Effector memory CD4-positive, alpha-beta T cell (primary cell): ENCODE measurements at places on chromosomes 13 and 19.

- DNase-seq = no peak
These were observed 10.6 kb downstream of the CALM3 start for GRCh38 chr19:46611776-46612175.

GRCh38 chr19:31946491-31946890 is 398.9 kb upstream of the ZNF507 start:
- DNase-seq = no peak

- DNase-seq = no peak
These were observed 825.2 kb downstream of the SLITRK1 start for GRCh38 chr13:83057119-83057518.

DNA sequence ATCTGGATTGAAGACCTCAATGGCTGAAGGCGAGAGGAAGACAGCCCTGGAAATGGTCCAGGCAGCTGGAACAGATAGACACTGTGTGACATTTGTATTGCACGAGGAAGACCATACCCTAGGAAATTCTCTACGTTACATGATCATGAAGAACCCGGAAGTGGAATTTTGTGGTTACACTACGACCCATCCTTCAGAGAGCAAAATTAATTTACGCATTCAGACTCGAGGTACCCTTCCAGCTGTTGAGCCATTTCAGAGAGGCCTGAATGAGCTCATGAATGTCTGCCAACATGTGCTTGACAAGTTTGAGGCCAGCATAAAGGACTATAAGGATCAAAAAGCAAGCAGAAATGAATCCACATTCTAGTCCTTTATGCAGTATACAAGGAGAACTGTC is 1.2 kb downstream of the POLR1D start:
- no peak for DNase-seq

DNA sequence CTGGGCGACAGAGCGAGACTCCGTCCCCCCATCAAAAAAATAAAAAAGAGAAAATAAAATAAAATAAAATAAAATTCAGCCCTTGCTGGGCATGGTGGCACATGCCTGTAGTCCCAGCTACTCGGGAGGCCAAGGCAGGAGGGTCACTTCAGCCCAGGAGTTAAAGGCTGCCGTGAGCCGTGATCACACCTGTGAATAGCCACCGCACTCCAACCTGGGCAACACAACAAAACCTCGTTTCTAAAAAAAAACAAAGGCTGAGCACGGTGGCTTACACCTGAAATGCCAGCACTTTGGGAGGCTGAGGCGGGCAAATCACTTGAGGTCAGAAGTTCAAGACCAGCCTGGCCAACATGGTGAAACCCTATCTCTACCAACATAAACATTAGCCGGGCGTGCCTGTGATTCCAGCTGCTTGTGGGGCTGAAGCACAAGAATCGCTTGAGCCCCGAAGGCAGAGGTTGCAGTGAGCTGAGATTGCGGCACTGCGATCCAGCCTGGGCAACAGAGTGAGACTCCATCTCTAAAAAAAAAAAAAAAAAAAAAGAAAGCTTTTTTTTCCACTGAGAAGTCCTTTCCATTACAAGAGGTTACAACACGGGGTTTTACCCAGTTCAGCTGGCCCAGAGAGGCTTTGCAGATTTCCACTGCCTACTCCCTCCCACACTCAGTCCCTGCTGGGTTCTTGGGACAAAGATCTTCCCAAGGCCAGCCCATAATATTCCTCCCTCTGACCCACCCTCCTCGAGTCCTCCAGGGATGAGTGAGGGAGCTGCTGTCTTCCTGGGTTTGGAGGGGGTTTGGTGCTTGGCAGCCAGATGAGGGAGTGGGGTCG is 6.4 kb downstream of the ANGPTL4 start:
- no peak for DNase-seq

- peak; percentile 51 for DNase-seq
These were observed 706 bp downstream of the P2RY11 start for GRCh38 chr19:10112037-10112761.

- DNase-seq = no peak
These were observed 280.8 kb downstream of the ABCC4 start for GRCh38 chr13:95020298-95020987.

DNA sequence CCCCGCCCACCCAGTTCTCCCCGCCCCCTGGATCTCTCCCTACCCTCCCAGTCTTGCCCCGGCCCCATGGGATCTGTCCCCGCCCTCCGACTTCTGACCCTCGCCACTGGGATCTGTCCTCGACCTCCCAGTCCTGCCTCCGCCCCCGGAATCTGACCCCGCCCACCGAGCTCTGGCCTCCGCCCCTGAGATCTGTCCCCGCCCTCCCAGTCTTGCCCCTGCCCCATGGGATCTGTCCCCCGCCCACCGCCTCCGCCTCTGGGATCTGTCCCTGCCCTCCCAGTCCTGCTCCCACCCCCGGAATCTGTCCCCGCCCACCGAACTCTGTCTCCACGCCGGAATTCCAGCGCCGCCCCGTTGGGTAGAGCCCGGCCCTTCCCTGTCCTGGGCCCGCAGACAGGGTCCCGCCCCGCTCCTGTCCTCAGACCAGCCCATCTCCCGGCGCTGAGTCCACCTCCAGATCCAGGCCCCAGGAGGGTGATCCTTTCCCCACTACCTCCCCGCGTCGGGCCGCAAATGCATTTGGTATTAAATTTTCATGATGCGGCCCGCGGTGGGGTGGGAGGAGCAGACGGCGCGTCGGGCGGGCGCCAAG is 1.5 kb upstream of the SLC17A7 start:
- DNase-seq = peak; percentile 29

GRCh38 chr19:40928850-40929249 is 46.8 kb upstream of the CYP2A7 start:
- DNase-seq = no peak

- peak; percentile 4 for DNase-seq
These were observed 232.5 kb downstream of the SLC7A1 start for GRCh38 chr13:29362849-29363604.

- DNase-seq = peak; percentile 77
These were observed 8.5 kb upstream of the LILRB3 start for GRCh38 chr19:54231077-54231931.

DNA sequence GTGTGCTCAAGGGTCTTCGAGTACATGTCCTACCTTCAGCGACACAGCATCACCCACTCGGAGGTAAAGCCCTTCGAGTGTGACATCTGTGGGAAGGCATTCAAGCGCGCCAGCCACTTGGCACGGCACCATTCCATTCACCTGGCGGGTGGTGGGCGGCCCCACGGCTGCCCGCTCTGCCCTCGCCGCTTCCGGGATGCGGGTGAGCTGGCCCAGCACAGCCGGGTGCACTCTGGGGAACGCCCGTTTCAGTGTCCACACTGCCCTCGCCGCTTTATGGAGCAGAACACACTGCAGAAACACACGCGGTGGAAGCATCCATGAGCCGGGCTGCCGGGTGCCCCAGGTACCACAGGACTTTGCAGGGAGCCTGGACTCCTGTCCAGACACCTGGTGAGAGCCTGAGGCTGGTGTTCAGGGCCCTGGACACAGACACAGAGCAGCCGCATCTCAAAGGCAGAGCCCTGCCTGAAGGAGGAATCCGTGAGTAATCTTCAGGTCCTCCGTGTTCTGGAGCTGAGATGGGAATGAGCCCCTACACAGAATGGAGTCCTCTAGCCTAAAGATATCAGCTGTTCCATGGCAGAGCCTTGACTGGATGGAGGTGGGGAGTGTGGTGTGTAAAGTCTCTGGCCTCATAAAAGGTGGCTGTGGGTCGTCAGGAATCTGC is 1.5 kb downstream of the ZNF581 start:
- no peak for DNase-seq

DNA sequence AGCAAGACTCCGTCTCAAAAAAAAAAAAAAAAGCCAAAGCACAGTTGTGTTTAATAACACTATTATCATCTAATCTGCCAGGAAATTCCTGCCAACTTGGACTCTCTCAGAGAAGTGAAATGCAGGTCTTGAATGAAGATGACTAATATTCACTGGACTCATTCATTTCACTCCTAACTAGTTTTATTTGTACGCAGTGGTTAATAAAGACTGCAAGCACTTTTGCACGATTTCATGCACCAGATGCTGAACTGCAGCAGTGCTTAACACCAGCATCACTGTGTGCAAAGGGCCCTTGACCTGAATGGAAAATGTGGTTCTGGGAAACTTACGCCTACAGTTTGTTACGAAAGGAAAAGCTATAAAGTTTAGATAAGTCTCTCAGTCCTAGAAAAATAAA is 63.3 kb downstream of the DHRS12 start:
- no peak for DNase-seq

GRCh38 chr13:42392716-42393572 is 121.0 kb downstream of the AKAP11 start:
- no peak for DNase-seq

GRCh38 chr19:19407633-19407930 is 2.1 kb downstream of the GATAD2A start:
- DNase-seq = no peak

- DNase-seq = no peak
These were observed 255.7 kb upstream of the KLHL1 start for GRCh38 chr13:70363991-70364390.

DNA sequence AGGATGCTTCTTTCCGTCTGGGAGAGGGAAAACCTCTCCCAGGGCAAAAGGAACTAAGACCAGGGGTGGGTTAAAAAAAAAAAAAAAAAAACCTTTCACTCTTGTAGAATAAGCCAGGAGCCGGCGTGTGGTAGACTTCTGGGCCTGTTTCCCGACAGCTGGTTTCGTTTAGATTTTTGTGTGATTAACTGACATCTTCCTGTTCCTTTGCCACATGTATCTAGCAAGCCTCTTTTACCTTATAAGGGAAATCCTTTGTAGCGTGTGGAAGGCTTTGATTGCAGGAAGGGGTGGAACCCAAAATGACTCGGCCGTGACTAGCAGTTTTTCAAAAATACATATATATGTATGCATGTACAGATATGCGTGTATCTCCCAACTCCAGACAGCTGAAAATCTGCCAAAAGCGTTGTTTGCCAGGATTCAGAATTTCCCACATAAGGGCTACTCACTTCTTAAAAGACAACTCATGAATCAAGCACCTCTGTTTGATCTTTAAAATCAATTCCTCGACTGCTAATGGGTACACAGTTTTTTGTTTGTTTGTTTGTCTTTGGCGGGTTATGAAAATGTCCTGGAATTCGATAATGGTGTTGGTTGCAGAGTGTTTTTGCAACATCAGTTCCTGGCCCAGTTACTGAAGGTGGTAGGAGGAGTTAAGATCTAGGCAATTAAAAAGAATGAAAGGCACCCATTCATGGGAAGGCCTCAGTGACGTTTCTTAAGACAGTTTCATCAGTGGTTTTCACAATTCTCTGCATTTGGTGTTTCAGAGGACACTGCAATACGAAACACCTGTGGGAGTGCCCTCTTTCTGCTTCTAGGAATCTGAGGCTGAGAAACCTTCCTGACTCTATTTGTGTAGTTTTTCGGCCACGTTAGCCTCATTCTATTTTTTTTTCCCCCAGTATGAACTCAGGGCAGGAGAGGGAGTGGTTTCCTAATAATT is 2.7 kb downstream of the TPM4 start:
- peak; percentile 68 for DNase-seq

- DNase-seq = no peak
These were observed 73.9 kb downstream of the TEX29 start for GRCh38 chr13:111394211-111394922.

DNA sequence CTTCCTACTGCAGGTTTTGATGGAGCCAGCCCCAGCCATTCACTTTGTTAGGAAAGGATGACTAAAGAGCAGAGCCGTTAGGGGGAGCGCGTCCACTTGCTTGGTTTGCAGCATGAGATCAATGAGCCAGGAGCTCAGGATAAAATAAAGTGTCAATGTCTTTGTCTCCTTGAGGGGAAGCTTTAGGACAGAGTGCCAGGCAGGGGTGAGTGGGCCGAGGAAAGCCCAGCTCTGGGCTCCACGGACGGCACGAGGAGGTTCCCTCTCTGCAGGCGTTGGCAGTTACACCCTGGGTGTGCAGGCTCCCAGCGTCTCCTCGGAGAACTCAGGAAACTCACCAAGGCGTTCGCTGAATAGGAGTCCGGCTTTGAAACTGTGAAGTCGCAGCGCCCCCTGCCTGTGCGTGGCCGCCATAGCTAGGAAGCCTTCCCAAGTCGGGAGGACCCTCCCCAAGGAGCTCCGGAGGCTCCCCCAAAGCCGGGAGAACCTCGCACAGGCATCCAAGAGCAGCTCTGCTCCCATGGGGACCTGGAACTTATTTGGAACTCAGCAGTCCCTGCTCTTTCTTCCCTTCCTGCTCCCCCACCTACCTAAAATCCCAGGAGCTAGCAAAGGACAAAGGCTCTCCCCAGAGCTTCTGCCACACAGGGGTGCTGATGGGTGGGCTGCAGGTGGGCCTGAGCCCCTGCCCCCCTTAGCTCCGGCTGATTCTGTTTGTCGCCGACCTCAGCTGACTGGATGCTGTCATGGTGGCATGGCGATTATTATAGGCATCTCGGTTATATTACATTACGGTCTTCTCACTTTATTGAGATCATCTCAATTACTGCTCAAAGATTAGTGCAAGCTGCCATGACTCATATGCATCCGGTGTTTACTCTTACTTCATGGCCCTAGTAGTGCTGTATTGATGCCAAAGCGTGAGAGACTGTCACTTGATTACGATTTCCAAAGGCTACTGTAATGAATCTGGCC is 34.4 kb downstream of the GSX1 start:
- DNase-seq = peak; percentile 54

- no peak for DNase-seq
These were observed 523.7 kb upstream of the HTR2A start for GRCh38 chr13:47420568-47420967.

DNA sequence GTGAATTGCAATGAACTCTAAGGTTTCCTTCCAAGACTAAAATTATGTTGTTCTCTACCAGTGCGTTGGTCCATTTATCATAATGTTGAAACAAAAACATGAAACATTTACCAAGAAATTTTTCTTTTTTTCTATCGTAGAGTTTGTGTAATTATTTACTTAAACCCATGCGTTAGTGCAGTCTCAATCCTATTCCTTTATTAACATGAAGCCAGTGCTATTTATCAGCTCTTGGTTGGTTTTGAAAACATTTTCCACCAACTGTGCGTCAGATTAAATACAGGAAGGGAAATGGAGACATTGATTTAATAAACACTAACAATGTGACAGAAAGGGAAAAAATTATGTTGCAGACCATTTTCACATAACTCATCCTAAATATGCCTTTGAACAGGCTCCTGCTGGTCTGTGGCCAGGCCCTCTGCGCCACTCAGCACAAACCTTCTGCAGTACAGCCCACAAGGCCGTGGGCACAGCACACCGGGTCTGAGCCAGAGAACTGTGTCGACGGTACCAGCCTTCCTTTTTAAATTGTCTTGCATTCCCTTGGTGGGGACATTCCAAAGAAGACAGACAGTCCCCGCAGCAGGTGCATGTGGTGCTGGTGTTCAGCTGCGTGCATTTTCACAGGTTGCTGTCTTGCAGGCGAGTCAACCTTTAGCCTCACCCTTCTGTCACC is 135.8 kb downstream of the SHISA2 start:
- no peak for DNase-seq
